ENCODE measurements at places on chromosomes 2 and 18.

- DNase-seq: no peak
Observed at GRCh38 chr2:231393149-231394131, 2.1 kb upstream of the B3GNT7 start.

DNA sequence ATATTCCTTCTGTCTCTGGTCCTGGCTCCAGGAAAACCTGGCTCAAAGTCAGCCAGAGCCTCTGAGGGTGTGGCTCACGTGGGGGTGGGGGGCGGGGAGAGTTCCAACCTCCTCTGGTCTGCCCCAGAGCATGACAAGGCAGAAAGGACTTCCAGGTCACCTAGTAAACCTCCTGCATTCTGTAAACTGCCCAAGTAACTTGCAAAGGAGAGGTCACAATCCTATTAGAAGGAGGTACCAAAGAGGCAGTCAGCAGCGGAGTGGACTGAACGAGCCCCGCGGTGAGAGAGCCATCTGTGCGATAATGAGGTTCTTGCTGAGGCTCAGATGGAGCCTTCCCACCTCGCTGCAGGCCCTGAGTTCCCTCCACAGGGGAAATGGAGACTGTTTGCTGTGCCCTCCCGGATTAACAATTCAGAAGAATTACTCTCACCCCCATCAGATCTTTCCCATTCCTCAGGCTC lies 58.9 kb upstream of the GATA6 start:
- DNase-seq: no peak

- no peak for DNase-seq
Observed at GRCh38 chr2:170362871-170363631, 185.1 kb downstream of the MYO3B start.

- no peak for DNase-seq
Observed at GRCh38 chr2:236215761-236216333, 47.7 kb upstream of the GBX2 start.

DNA sequence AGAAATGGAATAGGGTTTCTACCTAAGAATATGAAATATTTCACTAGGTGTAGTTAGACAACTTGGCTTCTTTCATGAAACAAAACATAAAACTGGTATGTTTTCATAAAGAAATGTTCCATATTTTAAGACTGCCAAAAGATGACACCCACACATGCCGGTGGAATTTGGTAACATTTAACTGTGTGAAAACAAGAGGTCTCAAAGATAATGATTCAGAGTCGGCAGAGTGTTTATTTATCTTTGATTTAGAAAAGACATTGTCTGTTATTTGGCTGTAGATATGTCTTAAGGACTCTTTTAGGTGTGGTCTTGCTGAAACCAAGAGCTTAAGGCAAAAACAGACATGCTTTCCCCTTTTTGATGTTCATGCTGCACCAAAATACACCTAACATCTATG lies 63.5 kb upstream of the FN1 start:
- no peak for DNase-seq

- no peak for DNase-seq
Observed at GRCh38 chr2:158688721-158689120, 106.4 kb upstream of the DAPL1 start.

DNA sequence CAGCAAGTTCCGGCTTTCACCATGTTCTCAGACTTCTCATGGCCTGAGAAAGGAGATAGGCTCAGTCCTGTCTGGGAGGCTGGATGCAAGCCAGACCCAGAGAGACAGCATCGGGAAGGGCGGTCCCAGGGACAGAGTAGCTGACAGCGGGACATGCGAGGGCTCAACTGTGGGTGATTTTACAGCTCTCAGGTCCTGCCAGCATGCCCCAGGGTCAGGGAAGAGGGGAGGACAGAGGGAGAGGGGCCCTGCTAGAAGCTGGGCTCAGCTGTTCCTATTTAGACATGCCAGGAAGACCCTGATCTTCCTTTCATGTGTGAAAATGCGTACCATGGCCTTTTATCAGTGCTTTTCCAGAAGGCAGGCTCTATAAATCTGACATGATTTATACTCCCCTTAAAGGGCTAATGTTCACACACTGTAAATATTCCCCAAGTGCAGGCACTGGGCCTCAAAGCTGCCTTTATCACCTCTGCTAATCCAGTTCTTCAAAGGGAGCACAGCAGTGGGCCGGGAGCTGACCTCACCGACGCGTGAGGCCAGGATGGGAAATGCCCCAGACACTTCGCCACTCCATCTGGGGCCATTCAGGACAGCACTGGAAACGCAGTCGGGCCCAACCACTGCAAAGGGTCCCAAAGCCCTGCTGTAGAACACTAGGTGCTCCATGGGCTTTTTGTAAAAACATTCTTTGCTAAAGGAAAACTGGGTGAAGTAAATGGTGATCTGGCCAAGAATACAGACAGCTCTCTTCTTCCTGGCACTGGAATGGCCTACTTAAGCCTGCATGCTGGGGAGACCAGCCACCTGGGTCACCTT lies 96.1 kb upstream of the LMAN1 start:
- DNase-seq: no peak

DNA sequence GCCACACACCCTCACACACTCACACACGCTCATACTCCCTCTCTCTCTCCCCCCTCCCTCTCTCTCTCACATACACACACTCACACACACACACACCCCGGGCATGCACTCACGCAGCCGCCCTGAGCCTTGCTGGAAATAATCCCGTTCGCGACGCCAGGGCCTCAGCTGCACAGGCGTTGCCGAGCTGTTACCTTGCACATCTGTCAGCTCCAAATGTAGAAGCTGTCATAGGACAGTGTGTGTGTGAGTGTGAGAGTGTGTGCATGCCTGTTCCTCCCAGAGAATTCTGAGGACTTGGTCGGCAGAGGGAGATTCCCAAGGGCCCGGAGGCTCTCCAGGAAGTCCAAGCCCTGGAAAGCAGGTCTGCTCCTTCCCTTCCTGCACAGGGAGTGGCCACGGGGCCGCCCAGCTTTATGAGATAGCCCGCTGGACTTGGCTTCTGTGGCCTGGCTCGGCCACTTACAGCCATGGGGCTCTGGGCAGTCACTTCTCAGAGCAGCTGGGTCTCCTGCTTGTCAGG lies 8.6 kb downstream of the SPR start:
- DNase-seq: no peak

- no peak for DNase-seq
Observed at GRCh38 chr2:134927195-134927594, 8.6 kb downstream of the CCNT2 start.

GRCh38 chr2:75764611-75765010 lies 53.9 kb upstream of the GCFC2 start:
- DNase-seq: no peak

DNA sequence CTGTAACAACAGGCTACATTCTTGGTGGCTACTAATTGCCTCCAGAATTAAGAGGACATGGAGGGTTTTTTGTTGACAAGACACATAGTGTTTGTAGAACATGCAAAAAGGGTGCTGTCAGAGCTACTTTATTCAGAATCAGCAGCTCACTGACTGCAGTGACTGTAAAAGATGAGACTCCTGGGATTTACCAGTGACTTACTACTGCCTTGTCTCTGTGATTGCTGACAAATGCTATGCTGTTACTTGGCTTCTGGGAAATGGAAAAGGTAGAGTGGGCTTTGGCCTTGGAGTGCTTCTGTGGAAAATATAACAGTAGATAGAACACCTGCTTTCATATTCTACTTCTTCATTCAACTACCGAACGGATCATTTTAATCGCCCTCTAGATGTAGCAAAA lies 47.8 kb downstream of the GREB1L start:
- DNase-seq: no peak

- DNase-seq: no peak
Observed at GRCh38 chr2:43225093-43225787, 1.2 kb downstream of the ZFP36L2 start.

DNA sequence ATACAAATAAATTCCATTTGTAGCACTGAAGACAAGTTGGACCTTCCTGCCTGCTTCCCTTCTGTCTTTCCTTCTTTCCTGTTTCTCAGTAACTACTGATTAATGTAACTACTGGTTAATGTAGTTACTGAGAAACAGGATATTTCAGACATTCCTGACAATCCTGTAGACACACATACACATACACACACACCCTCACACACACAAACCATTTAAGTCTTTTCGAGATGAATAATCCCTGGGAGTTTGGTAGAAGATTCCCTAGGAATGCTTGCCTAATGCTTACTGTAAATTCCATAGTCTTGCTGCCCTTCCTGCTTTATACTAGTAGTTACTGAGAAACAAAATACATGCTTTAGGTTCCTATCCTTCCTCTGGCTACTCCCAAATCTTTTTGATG lies 83.9 kb downstream of the PIK3C3 start:
- DNase-seq: no peak

DNA sequence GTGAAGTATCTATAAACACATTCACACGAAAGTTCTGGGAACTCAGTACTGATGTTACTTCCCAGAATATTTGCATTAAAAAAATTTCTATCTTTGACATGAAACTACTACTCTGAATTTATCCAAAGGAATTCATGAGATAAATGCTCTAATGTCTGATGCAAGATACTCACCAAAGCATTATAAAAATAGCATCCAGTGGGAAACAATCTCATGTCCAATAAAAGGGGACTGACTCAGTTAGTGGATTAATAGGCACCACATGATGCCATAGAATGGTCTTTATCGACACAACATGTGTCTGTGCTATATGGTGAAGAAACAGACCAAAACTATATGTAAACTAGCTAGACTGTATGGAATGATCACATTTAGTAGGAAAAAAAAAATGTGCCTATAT lies 33.9 kb downstream of the LAMA3 start:
- no peak for DNase-seq

DNA sequence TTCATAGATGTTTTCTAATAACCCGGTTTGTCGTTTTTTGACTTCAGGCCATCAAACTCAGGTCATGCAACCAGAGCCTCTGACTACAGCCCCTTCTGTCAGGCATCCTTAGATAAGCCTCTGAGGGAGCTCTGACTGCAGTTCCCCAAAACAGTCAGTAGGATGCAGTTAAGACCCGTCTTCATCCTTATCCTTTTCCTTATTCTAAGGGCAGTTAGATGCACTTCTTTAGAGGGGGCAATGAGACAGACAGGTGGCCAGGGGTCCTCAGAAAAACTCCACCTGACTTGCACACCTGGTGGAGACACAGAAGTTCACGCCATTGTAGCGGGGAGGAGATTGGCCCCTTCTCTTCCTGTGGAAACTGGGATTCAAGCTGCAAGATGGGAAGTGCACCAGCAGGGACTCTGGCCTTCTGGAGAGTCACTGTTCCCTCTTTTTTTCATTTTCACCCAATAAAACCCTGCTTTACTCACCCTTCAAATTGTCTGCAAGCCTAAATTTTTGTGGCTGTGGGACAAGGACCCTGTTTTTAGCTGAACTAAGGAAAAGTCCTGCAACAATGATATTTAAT lies 104.8 kb upstream of the TFPI start:
- DNase-seq: no peak

DNA sequence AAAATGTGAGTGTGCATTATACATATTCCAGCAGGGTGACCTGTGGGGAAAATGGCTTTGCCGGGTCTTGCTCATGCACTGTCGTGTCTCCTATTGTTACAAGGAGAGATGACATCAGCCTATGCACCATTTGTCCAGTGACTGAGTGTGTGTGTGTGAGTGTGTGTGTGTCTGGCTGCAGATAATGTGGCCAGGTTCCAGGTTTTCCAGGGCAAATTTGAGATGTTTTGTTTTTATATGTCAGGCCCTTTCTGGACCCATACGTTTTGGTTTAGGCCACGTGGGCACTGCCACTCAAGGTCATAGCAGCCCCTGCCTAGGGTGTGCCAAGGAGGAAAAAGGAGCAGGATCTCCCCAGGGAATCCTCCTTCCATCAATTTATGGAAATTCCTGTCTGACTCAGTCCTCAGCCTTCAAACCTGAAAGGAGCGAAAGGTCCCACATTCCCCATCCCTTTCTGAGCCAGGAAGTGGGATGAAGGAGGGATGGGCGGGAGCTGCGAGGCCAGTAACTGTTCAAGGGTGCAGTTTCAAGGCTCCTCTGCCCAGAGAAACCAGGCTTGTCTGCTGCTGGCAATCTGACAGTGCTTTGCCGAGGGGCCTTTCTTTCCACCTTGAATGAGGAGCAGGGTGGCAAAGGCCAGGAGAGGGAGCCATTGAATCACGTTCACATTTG lies 93.0 kb upstream of the SMAD2 start:
- DNase-seq: peak; percentile 78

GRCh38 chr2:48433682-48434081 lies 96.3 kb upstream of the STON1 start:
- no peak for DNase-seq

- no peak for DNase-seq
Observed at GRCh38 chr2:7557376-7557775, 640.2 kb downstream of the RNF144A start.

- DNase-seq: no peak
Observed at GRCh38 chr2:95099910-95100309, 21.7 kb downstream of the MRPS5 start.

DNA sequence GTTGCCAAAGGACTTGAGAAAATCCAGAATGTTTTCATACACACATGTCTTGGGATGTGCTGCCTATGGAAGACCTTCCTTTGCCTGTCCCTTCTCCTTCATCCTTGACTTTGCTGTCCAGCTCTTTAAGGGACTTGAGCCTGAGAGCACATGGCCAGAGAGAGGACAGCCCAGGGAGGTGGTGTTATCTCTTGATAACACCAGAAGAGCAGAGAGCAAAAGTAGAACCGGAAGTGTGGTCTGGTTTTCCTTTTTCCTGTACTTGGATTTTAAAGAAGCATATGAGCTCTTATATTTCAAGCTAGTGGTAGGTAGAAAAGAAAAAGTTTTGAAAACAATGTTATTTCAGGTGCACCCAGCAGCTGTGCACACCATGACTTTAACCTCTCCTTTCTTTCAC lies 94.1 kb upstream of the ZNF532 start:
- no peak for DNase-seq

DNA sequence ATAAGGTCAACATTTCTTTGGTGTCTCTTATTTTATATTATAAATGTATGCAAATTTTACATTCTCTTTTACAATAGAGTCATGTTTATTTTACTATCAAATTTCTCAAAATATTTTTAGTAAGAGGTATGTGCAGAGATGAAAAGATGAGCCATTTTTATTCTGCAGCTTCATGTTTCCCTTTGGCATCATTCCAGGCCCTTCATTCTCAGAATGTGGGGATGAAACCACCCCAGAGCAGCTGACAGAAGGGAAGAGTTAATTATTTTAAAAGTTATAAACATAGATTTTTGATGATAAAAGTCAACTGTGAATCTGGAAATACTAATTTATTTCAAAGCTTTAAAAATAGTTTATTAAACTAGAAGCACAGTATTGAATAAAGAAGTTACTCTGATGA lies 12.8 kb upstream of the FSHR start:
- DNase-seq: peak; percentile 54

- DNase-seq: peak; percentile 84
Observed at GRCh38 chr2:65055422-65056214, 598 bp upstream of the CEP68 start.

- no peak for DNase-seq
Observed at GRCh38 chr18:68721681-68722583, 7.0 kb upstream of the TMX3 start.

DNA sequence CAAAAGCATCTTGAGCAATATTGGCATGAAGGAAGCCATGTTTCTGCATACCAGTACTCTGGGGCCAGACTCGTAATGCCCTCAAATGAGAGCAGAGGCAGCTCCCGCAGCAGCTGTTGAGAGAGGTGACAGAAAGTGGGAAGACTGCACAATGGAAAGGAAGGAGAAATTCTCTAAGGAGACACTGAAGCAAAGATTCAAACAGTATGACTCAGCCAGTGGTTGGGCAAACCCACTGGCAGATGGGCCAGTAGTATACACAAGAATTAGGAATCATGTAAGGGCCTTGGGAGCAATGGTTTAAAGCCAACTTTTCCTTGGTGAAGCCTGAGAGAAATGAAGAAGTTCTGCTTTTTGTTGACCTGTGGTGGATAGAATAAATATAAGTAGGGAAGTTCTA lies 2092.7 kb upstream of the PIK3C3 start:
- no peak for DNase-seq

GRCh38 chr2:37683241-37683640 lies 11.8 kb upstream of the CDC42EP3 start:
- DNase-seq: no peak
